ENCODE measurements at places on chromosomes 7 and 10.

GRCh38 chr10:96222441-96222840, 48.9 kb downstream of the BLNK start:
- DNase-seq = no peak

DNA sequence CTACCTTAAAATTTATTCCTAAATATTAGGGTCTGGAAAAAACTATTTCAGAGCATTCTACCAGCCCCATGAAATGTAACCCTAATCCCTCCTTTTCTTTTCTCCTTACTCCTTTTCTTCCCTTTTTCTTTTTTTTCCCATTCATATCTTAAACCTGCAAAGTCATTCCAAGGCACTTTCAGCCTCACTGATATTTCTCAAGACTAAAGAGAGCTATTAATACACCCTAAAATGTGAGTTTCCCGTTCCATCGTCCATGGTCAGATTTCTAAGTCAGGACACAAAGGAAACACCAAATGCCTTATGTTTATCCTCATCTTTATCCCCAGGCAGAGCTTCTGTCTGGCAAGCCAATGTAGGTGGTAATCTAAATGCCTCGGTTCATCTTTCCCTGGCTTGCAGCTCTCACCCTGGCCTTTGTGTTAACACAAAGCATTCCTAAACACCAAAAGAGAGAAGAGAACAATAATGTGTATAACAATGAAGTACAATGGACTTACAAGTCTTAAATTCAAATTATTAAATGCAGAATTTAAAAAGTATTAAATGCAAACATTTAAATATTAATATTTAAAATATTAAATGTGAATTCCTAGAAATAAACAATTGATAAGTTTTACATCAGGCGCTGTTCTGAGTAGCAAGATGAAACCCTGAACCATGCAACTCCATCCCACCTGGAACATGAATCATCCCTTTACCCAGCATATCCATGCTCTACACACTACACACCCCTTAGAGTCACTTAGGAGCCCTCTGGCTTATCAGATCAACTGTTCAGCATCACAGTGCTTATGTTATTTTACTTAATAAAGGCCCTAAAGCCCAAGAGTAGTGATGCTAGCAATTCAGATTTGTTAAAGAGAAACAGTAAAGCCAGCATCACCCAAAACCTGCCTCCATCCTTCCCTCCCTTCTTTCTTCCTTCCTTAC, 26.8 kb downstream of the MICU1 start:
- no peak for DNase-seq

- no peak for DNase-seq
Observed at GRCh38 chr10:49183596-49184542, 4.3 kb downstream of the TMEM273 start.

DNA sequence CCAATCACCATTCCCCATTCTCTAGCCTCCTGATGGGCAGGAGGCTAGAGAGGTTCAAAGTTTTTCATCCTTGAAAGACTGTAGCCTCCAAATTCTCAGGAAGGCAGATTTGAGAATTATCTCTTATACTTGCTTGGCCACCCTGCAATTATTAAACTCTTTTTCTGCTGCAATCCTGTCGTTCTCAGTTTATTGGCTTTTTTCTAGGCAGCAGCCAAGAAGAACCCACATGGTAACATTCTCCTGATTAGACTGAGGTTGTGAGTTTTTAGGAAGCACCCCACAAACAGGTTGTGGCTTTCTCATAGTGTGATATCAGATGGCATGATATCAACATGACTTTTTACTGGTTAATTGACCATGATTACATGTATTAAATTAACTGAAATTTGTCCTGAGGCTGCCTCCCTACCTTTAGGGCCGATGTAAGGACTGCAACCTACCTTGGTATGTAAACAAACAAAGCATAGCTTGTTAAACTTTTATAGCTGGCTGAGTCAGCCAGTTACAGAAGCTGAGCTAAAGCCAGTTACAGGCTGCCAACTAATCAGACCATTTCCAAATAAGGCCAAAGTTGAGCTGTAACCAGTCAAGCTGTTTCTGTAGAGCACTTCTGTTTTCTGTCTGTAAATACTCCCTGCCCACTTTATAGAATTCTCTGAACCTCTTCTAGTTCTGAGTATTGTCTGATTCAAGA, 3.2 kb upstream of the ZNF248 start:
- DNase-seq = no peak

DNA sequence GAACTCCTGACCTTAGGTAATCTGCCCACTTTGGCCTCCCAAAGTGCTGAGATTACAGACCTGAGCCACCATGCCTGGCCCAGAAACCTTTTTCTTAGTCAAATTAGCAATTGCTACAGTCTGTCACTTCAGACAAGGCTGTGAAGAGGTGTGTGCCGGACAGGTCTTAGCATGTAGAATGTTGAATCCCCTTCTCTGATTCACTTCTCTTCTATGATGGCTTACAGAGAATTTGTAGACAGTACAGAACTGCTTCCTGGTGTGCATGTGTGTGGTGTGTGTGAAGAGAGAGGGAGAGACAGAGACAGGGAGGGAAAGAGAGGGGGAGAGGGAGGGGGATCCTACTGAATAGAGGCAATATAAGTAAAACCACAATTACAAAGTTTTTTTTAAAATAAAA, 150.4 kb downstream of the PARD3 start:
- no peak for DNase-seq

DNA sequence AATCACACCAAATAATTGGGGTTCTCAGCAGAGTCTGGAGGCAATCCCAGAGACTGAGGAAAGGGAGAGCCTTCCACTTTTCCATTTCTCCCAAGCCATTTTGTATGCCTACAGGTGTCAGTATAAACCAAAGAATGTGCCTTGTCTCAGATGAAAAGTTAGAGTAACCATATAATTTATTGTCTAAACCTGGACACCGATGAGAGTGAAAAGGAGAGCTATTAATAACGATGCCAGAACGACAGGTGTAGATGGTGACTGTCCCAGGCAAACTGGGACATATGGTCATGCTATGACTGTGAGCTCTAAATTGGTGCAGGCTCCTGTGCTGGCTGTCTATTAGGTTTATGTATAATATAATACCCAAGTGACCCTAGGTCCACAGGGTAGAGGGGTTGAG, 219.6 kb downstream of the ARHGAP12 start:
- DNase-seq = no peak

- DNase-seq = no peak
Observed at GRCh38 chr7:149868623-149869290, 5.0 kb upstream of the ATP6V0E2 start.

- DNase-seq = no peak
Observed at GRCh38 chr10:130864961-130865818, 446.3 kb downstream of the TCERG1L start.

GRCh38 chr10:127148066-127148932, 48.1 kb downstream of the INSYN2A start:
- DNase-seq = no peak

- DNase-seq = peak; percentile 41
Observed at GRCh38 chr7:86748843-86749719, 105.4 kb downstream of the GRM3 start.

GRCh38 chr7:22860784-22861482, 38.3 kb upstream of the TOMM7 start:
- no peak for DNase-seq

GRCh38 chr10:792792-793100, 103.3 kb upstream of the DIP2C start:
- DNase-seq = no peak

DNA sequence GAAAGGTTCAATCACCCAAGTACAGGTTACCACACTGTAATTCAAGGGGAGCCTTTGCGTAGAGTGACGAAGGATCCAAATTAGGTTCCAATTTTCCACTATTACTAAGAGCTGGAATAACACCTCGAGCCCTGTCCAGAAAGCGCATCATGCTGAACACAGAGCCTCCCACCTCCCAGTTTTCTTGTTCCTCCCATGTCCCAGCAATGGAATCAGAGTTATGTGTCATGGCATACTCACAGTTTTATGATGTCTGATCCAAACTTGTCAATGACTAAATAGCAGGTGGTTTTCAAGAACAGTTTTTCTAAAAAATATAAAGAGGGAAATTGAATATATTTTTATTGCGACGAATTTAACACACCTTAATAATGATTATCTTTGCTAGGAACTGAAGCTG, 50.6 kb downstream of the AOAH start:
- no peak for DNase-seq

GRCh38 chr10:34880817-34881216, 65.7 kb upstream of the PARD3 start:
- no peak for DNase-seq

DNA sequence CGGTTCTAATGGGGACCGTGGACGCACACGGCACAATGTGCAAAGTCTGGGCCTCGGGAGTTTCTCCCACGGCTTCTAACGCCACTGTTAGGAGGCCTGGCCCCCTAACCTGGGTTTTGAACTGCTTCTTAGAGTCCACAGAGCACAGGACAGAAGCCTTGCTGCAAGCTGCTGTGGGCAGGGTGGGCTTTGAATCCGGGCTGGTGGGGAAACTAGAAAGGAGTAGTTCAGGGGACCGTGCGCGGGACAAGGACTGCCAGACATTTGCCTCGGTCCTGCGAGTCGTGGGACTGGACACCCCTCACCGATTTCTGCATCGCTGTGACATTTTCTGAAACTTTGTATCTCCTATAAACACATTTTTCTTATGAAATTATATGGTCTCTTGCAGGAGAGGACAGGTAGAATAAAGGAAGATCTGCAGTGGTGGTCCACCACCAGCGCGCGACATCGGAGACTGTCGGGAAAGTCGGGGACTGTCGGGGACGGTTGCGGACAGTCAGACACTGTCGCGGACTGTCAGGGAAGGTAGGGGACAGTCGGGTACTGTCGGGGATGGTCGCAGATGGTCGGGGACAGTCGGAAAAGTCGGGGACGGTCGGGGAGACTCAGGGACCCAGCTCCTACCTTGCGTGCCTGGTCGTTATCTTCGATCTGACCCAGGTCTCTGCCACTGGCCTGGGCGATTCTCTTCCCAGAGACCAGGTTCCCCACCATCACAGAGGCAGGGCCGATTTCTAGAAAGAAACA, 222.1 kb downstream of the ZMYND11 start:
- no peak for DNase-seq

- DNase-seq = no peak
Observed at GRCh38 chr7:100855515-100855914, 3.0 kb downstream of the SLC12A9 start.

GRCh38 chr10:34584164-34584563, 230.9 kb downstream of the PARD3 start:
- peak; percentile 77 for DNase-seq

DNA sequence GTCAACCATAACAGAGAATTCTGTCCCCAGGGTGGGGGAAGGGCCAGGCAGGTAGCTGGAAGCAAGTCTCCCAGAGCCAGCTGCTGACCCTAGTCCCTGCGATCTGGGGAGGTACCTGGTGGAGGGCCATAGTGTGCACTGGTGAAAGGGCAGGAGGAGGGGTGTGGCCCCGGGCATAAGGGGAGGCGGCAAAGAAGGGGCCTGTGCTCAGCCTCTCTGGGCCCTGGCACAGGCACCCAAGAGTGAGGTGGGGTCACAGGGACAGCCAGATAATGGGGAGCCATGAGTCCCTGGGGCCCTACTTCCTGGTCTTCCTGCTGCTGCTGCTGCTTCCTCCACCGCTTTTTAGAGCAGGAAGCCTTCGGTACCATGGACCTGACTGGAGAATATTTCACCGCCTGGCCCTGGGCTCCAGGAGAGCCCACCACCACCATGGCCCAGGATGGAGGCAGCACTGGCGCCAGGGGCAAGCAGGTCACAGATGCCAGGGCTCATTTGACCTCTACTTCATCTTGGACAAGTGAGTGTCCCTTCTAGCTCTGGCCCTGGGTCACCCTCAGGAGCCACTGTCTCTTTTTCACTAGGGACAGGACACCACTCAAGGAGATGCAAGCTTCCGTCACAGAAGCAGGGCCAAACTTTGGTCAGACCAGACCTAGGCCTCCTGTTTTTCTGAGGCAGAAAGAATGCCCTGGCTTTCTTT, at the start of gene ANTXRL:
ANTXRL (plus strand) TSS at position 7 of the 703 bp plus-strand sequence; CDS start at position 273, 266 bp downstream.
- no peak for DNase-seq

- DNase-seq = no peak
Observed at GRCh38 chr7:151456276-151456675, 16.3 kb upstream of the CRYGN start.

DNA sequence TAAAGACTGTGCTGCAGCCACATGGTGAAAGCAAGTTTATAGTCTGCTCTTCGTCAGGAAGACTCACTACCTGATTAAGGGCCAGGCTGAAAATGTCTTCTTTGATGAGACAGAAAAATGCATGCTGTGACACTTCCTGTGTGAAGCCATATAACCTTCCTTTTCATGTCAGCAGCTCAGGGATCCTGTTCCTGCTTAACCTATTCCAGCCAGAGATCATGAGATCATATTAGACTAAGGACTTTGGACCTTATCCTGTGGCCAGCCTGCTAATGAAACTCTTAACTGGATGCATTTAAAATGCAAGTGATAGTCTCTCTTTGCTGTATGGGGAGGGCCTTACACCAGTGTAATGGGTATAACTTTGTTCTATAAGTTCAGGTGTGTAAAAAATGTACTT, 165.2 kb downstream of the PTEN start:
- no peak for DNase-seq

DNA sequence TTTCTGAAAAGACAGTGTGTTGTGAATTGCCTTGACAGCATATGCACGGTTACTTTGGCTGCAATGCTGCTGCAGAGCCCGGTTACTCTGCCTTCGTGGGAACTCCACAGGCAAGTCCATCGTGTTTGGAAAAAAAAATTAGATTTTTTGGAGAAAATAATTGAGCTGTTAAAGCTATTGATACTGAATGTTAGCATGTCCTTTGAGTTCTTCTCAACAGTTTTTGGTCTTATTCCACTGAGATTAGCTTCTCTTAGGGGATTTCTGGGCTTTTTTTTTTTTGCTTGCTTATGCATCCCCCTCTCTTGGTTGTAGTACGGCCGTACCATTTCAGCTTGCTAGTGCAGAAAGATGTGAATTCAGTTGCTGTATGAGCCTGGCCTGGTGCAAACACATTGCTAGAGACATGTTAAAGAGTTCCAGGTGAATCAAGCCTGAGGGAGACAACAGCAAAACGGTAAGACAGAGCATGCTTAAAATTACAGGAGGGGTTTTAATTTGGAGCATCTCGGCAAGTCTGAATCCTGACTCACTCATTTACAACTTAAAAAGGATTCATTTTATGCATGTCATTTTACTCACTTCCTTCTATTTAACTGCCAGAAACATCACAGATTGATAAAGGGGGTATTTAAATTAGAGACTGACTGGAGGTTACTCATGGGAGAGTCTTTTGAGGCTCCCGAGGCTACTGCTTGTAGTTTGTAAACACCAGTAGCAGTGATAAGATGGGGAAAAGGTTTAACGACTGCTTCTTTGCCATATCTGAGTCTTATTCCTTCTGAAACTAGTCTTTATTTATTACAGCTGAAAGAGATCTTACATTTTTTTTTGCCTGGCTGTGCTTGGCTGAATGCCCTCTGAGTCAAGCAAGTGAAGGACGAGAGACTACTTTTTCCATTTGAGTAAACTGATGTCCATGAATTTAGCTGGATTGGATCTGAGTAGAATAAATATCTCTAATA, 113.7 kb downstream of the CDK14 start:
- peak; percentile 68 for DNase-seq

GRCh38 chr10:46077731-46078413, 31.8 kb upstream of the MSMB start:
- DNase-seq = no peak

GRCh38 chr7:118870187-118870586, 645.7 kb downstream of the ANKRD7 start:
- no peak for DNase-seq

Data from muscle of arm (tissue), 14 donors.